ENCODE measurements at places on chromosomes 6 and 20. TPM values are rescaled to one million over a fixed set of nuclear protein-coding genes. Genes with fewer than 3 reads are reported as not detected.

- no peak for DNase-seq
Measured at GRCh38 chr6:149246691-149247384, 70.7 kb upstream of the TAB2 start.

GRCh38 chr6:34362909-34363680, 29.4 kb downstream of the NUDT3 start:
- peak; percentile 26 for DNase-seq

DNA sequence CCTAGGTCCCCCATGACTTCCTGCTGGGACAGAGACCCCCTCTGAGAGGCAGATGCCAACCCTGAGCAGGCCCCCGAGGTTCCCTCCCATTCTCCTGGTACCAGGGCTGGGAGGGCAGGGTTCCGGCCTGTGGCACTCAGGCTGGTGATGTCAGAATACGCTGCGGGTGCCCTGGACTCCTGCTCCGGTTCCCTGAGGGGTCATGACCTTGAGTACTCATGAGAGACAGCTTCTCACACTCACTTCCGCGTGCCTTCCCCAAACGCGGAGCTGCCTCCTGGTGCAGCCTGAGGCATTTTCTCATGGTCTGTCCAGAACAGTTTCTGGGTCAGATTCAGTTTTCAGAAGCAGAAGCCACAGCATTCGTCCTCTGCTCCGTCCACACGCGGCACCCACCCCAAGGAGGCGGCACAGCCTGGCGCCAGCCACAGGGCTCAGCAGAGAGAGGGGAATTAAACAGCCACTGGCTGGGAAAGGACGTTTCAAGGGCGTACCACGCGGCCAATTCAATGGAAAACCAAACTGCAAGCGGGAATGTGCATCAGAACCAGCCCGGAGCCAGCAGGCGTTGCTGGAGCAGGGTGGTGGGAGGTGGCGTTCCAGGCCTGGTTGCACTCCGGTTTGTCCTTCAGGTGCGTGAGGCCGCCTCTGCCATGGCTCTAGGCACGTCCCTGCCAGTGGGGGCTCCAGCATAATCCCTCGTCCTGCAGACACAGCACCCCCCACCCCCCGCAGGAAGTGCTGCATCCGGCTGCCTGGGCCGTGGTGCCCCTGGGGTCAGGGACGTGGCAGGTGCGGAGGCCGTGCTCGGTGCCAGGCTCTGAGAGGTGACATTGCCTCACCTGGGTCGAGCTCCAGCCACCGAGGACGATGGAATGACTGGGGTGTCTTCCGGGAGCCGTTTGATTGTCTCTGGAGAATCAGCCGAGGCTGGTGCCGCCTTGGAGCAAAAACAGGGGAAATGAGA, 58.3 kb upstream of the BHLHE23 start:
- peak; percentile 28 for DNase-seq

DNA sequence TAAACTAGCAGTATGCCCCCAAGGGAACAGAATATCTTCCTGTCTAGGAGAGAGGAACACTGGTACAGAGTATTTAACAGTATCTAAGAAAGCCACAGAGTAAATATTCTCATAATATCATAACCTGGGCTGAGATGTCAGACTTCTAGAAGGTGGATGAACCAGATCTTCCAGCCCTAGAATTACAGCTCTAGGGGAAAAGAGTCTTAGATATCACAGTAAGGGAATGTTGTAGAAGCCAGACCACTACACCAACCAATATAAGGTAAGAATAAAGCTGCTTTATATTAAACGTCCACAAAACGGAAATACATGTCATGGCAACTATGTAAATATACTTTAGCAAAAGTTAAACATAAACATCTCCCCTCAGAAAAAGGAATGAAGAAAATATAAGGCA, 12.4 kb downstream of the SERINC1 start:
- DNase-seq = no peak

- DNase-seq = no peak
Measured at GRCh38 chr6:36779227-36779626, 60.0 kb downstream of the CPNE5 start.

GRCh38 chr20:49624317-49624716, 56.4 kb upstream of the PTGIS start:
- no peak for DNase-seq

GRCh38 chr6:152859225-152859624, 108.6 kb downstream of the VIP start:
- DNase-seq = no peak

DNA sequence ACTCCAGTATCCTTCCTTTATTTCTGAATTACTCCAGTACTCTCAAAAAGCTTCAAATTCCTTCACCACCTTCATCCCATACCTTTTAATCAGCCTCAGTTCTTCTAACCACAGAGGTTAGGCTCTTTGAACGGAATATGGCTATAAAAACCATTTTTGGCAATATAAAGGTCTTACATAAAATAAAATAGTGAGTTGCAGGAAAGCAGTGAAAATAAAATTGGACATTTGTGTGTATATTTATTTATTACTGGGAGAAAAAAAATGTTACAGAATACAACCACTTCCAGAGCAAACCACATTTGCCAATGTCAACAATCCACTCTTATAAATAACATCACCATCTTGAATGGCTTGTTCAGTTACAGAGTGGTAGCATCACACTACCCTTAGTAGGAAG, 7.7 kb downstream of the HDDC2 start:
- no peak for DNase-seq

DNA sequence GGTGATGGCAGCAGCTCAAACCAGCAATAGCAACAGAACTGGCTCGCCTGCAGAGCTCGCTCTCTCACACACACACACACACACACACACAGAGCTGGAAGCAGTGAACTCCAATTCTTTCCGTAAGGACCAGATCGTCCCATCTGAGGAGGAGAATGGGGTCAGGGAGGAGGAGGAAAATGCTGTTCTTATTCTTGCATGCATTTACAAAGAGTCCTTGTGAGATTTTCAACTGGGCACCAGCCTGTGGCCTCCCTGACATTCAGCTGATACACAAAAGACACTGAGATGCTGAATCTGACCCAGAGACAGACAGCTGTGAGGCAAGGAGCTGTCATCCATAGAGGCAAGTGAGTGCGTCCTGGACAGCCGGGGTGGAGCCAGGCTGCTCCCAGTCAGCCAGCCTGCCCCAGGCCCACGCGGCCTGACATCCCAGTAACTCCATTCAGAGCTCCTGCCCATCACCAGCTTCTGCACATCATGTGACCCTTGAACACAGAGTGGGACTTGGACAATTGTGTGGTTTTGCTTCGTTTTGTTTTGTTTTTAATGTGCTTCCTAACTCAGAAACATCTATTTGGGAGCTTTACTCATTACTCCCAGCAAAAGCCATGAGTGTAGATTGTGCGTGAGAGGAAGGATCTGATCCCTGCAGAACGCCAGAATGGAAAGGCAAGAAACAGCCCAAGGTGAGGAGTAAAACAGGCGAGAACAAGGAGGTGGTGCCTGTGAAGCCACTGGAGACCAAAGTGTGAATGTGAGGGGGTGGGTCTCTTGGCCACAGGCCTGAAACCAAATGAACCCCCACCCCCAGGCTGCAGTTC, 2.1 kb downstream of the SERPINB9 start:
- peak; percentile 17 for DNase-seq

- DNase-seq = peak; percentile 31
Measured at GRCh38 chr20:23019403-23019802, 15.7 kb upstream of the SSTR4 start.

DNA sequence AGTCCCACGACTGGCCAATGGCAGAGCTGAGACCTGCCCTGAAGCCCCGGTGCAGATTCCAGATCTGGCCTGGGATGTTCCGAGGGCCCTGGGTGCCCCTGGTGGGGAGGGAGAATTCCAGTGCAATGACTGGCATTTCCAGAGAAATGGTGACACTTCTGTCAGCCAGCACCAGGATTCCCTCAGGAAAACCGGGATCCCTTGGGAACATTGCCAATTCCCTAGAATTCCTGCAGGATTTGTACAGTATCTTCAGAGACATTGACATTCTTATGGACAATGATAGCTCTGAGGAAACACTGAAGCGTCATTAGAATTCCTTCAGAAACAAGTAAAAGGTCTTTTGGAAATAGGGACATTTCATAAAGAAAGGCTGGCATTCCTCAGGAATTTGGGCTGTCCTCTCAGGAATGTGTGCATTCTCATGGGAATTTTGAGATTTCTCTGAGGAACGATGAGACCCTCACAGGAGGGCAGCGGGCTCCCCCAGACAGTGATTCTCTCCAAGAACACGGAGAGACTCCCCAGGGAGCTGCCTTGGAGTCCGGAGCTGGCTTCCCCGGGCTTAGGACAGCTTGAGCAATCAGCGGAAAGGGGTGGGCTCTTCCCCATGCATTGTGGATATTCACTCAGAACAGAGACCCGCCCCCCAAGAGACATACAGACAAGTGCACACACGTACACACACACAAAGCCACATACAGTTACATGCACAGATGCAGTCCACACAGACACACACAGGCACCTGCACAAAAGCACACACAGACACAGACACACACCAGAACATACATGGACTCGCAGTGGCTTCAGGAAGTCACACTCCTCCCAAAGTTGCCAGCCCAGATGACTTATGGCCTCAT, 35.2 kb upstream of the BPIFA2 start:
- DNase-seq = no peak

GRCh38 chr6:128672023-128672422, 151.6 kb upstream of the PTPRK start:
- peak; percentile 31 for DNase-seq

DNA sequence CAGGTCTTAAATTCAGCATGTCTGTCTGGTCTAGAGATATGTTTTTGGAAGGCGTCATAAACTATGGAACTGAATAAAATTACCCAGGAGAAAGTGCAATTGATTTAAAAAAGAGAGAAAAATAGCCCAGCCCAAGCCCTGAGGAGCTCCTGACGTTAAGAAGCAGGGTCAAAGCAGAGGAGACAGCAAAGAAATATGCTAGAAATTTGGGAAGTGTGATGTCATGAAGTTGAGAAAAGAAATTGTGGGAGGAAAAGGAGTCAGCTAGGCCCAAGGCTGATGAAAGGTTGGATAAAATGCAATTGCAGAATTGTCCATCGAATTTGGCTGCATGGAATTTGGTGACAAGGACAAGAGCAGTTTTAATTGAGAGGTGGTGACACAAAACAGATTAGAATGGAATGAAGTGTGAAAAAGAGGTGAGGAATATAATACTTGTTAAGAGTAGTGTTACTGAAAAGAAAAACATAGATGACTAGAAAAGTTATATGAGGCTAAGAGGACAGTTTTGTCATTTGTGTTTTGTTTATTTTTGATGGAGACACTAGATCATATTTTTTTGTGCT, 381.6 kb downstream of the LAMA2 start:
- no peak for DNase-seq

Gene SIRPD
- not detected for polyA plus RNA-seq

Gene GTSF1L
- not detected for polyA plus RNA-seq

Gene SCUBE3
- 1.6 TPM for polyA plus RNA-seq

Gene EFCAB8
- 0.25 TPM for polyA plus RNA-seq

Gene RWDD2A
- 3.7 TPM for polyA plus RNA-seq

Gene SLC26A8
- polyA plus RNA-seq = 0.14 TPM

Gene CPNE5
- polyA plus RNA-seq = 22.9 TPM

Data from brain (organoid and tissue), 16 donors.